Foreskin melanocyte (primary cell): ENCODE measurements at places on chromosomes 2 and 18.
A peak's percentile ranks its signal among the peaks of the same experiment; 100 is the strongest.

DNA sequence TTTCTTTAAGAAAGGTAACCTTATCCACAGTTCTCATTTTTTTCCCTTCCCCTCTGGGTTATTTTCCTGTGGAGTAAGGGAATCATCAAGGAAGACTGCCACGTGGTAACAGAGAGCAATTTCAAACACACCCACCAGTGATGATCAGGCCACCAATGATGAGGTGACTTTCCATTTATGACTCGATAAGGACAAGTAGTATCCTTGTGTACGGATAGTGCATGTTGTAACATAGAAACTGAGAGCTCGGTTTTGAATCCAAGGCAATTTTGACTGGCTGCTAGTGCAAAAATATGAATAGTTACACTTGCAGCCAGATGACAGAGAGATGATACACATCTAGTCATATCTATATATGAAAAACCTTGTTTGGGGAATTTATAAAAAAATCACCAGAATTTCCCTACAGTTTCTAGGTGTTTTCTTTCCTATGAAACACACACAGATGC is 143.6 kb upstream of the TCF4 start:
- no peak for DNase-seq

GRCh38 chr2:210633699-210634098 is 77.3 kb downstream of the CPS1 start:
- DNase-seq, result no peak

DNA sequence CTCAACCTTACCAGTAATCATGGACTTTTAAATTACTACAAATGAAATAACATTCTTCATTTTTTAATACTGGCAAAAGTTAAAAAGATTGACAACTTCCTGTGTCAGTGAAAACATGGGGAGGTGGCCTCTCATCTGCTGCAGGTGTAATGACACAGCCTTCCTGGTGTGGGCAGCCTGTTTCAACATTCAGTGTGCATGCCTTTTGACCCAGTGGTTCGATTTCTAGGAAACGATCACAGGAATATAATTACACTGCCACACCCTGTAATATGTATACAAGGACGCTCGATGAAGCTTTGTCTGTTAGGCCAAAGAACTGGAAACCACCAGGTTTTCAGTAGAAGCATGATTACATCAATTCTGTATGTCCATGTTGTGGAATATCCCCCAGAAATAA is 68.7 kb downstream of the MTHFD2 start:
- no peak for DNase-seq

DNA sequence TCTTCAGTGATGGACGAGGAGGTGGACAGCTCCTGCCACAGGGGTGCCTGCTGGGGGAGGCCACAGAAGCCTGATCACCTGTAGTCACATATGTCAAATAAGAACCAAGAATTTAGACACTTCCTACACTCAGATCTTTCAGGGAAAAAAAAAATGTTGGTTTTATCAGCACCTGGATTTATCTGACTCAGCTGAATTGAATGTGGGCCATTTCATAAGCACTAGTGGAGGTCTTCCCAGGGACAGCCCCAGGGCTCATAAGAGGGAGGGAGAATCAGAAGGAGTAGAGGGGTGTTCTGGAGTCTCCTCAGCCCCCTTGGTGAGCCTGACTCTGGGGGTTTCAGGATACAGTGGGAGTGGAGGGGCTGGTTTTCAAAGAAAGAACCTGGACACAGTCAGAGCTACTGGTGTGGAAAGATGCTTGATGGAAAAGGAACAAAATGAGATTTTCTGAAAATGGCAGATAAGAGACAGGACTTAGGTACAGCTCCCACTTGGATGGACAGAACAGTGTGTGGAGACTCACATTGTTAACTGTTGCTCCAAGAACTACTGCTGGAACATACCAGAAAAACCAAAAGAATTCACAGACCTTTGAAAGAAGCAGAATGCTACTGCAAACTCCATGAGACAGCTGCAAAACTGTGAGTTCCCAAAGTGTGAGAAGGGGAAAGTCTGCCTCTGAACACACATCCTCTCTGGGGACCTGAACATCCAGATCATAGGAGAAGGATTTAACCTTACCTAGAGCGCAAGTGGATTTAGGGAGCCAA is 45.4 kb downstream of the LCT start:
- no peak for DNase-seq

DNA sequence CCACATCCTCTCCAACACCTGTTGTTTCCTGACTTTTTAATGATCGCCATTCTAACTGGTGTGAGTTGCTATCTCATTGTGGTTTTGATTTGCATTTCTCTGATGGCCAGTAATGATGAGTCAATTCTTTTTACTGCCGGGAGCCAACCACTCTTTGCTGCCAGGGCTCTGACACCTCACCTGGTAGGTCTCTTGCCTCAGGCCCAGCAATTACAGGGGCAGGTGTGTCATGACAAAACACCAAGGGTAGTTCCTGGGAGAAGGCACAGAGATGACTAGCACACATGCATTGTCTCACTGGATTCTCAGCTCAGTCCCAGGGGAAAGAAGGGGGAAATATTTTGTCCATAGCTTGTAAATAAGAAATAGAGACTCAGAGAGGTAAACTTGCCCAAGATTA is 122.3 kb downstream of the CHST9 start:
- no peak for DNase-seq

DNA sequence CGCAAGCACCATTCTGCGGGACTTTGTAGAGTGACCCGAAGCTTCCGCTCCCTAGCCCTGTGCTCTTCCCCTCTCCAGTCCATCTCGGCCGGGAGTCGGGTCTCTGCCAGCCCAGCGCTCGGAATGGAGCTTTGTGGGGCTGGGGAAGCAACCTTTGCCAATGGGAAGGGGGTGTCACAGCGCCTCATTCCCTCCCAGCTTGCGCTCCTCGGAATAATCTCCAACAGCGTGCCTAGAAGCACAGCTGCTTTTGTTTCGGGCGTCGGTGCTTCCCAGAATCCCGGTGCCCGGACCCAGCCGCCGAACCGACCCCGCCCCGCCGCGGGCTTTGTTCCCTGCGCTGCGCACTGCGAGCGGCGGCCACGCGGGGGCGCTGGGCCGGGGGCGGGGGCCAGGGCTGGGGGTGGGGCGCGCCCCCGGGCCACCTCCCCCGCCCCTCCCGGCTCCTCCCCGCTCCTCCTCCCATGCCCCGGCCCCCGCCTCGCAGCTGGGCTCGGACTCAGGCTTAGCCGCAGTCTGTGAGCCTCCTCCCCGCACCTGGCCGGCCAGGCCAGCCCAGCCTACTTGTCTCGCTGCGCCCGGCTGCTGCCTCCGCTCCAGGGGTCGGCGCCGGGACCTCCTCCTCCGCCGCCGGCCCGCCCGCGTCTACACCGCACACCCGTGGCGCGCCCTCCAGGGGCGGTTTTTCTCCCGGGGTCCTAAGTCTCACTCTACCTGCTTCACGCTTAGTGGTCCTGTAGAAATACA is 77.7 kb upstream of the SMAD2 start:
- DNase-seq, result no peak

- no peak for DNase-seq
Observed at GRCh38 chr2:178237488-178238153, 43.3 kb downstream of the OSBPL6 start.

GRCh38 chr2:222024932-222025880 is 273.6 kb downstream of the PAX3 start:
- DNase-seq, result peak; percentile 38
